ENCODE measurements at places on chromosomes 11 and 22.

GRCh38 chr22:17851759-17852158, 77.5 kb upstream of the BID start:
- no peak for DNase-seq

DNA sequence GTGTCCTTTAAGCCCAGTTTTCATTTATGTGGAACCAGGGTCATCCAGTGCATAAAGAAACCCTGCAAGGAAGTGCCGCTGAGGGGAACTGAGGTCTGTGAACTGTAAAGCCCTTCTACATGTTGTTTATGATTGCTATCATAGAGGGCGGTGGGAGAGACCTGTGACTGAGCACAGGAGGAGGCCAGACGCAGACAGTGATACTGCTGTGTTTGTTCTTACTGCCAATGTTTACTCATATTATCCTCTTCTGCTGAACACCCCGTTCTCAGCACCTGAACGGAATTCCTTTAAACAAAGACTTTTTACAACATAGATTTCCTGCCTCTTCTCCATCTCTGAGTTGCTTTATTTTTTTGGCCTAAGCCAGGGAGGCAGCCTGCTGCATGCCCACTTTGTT, 967 bp upstream of the GALNT18 start:
- no peak for DNase-seq

DNA sequence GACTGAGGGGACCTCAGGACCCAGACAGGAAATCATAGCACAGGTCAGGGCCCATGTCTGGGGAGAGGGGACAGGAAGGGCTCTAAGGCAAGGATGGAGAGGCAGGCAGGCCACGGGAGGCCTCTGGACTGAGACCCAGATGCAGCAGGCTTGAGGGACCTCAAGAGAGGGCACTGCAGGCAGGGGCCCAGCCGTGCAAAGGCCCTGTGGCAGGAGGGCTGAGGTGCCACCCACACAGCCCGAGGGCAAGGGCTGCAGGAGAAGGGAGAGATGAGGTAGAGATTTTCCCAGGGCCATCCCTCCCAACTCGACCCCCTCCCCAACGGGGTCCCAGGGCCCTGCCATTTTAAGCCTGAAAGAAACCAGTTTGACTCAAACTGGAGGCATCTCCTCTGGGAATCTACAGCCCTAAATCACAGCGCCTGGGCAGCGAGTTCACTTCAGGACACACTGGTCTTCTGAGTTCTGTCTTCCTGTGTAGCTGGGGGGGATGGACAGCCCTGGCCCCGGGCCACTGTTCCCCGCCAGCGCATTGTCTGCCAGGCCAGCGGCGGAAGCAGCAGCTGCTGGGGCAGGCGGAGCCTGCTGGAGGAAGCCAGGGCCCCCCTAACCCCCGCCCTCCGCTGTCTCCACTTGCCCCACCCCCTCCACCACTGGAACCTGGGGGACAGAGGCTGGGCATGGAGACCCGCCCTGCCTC, 20.3 kb upstream of the WNT7B start:
- DNase-seq: no peak

- DNase-seq: no peak
These were observed 892.8 kb downstream of the NTM start for GRCh38 chr11:132263241-132263640.

GRCh38 chr22:49230194-49230577, 597.5 kb downstream of the BRD1 start:
- no peak for DNase-seq
